ENCODE measurements at places on chromosomes 2 and 18. TPM values are rescaled to one million over a fixed set of nuclear protein-coding genes. Genes with fewer than 3 reads are reported as not detected.

- DNase-seq, result no peak
Measured at GRCh38 chr18:10519999-10520935, 5.6 kb upstream of the NAPG start.

DNA sequence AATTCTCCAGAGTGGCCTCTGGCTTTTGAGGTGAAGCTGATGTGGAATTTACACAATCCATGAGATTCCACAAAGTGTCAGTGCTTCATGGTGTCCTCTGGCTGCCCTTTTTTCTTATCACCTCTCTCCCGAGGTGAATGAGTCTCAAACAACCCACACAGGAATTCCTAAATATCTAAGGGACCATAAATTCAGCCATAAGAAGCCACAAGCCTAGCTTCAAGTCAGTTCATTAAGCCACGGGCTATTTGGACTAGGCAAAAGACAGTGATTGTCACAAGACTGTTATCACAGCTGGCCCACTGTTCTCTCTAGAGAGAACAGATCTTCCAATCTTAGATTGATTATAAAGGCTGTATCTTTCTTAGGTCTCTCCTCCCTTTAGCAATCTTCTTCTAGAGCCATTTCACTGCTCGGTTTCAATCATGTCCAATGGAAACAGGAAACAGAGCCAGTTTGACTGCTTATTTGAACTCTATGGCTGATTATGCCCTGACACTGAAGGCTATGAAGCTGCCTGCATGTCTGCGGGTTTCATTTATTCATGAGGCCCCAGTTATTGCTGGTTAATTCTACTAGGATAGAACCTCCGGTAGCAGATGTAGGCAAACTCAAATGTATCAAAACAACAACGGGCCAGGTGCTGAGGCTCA is 4.1 kb downstream of the NEMP2 start:
- DNase-seq, result no peak

- no peak for DNase-seq
Measured at GRCh38 chr2:108637304-108637669, 82.0 kb upstream of the RANBP2 start.

DNA sequence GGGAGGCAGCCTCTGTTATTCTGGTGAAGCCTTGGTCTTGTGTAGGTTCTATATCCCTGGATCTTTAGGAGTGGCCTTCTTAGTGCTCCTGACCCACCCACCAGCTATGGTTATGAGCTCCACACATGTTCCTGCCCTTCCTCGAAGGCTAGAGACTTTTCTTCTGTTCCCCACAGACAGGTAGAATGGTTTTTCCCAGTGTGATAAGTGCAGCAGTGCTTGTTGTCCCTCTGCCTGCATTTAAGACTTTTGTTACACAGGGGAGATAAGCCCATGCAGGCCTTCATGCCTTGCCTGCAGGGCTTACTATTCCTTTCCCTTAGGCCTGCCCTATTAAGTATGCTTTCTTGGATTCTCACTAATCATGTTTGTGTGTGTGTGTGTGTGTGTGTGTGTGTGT is 48.4 kb upstream of the DSC1 start:
- no peak for DNase-seq

The AKAIN1 gene
- not detected for total RNA-seq

GRCh38 chr2:151423760-151424159 is 14.1 kb downstream of the RIF1 start:
- no peak for DNase-seq

- DNase-seq, result no peak
Measured at GRCh38 chr2:215758691-215759090, 254.7 kb downstream of the MREG start.

DNA sequence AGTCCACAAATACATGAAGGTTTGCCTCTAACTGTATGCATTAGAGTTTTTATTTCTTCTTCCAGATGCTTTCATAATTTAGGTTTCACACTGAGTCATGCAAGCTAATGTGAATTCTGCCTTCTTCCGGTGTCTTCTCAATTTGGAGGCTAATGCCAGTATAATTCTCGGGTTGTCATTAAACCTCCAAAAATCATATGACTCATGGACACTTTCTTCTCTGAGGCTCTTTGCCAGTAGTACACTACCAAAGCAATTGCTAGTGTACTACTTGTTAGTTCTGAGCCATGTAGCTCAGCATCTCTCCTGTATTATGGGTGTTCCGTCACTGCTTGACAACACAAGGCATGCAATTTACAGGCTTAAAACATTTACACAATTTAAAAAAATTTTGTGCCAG is 137.1 kb downstream of the VWC2L start:
- no peak for DNase-seq

DNA sequence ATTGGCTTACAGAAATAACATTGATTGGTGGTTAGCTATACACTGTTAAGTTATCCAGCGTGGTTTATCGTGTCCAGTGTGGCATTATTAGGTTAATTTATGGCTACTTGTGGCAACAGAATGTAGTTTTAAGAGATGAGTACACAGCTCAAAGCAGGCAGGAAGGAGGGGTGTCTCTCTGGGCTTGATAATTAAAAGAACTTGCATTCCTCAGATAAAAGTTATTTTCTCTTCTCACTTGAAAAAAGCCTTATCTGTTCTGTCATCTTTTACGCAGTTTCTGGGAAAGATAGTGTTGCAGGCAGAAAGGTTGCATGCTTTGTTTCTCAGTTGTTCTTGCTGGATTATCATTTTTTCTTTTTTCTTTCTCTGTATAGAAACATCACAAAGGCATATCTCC is 154.4 kb upstream of the COL3A1 start:
- no peak for DNase-seq

DNA sequence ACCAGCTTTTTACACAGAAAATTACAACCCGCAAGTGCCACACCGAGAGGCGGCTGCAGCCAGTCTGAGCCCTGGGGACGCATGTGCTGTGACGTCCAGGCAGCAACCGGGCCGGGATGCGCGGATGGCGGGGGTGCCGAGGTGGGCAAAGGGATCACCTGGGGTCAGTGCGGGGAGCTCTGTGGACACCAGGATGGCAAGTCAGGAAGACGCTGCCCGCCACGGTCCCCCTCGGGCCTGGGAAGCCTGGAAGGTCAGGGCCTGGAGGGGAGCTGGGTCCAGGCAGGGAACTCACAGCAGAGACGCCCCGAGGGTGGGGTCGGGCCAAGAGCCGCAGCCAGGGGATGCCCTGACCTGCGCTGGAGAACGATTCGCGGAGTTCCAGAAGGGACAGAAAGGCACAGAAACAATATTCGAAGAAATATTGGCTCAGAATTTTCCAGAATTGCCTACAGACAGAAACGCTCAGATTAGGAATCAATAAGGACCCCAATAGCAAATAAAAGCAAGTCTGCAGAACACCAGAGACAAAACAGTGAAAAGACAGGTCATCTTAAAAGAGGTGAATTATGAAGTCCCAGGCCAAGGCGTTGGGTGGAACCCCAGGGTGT is 11.7 kb upstream of the KIF1A start:
- no peak for DNase-seq

DNA sequence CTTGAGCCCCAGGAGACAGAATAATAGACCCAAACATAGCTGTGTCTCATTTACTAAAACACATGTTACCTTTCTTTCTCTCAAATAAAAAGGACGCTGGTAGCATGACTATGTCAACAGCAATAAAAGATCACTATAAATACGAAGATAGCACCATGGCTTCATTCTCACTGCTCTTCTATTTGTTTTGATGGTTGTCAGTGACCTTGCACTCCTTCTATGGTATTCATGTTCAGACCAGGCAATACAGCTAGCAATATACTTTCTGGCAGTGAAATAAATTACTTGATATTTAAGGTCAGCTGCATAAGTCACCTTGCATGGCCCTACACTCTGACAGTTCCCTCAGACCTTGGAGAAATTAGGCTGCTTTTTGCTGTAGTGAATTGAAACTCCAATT is 263.2 kb upstream of the CDH7 start:
- no peak for DNase-seq

The HTR2B gene
- total RNA-seq, result 2.2 TPM

The CAPN13 gene
- not detected for total RNA-seq

DNA sequence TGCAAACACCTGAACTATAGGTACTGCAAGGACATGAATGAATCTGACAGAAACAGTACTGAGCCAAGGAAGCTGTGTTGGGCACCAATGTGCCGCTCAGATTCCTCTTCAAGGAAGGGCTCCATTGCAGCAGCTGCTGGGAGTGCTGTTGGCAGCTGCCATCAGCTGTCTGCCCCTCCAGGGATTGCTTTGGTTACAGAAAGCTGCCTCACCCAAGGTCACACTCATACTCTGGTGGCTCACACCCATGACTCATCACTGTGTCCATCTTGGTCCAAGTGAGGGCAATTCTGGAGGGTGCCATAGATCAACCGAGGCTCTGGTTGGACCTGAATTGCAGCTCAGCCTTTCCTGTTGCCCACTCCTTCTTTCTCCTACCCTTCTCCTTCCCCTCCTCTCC is 24.4 kb upstream of the TRPM8 start:
- no peak for DNase-seq

The PRKAG3 gene
- total RNA-seq, result not detected

The GCKR gene
- 4.2 TPM for total RNA-seq

The SOWAHC gene
- total RNA-seq, result 14.7 TPM

- DNase-seq, result no peak
Measured at GRCh38 chr2:85744055-85744454, 9.7 kb upstream of the ATOH8 start.

DNA sequence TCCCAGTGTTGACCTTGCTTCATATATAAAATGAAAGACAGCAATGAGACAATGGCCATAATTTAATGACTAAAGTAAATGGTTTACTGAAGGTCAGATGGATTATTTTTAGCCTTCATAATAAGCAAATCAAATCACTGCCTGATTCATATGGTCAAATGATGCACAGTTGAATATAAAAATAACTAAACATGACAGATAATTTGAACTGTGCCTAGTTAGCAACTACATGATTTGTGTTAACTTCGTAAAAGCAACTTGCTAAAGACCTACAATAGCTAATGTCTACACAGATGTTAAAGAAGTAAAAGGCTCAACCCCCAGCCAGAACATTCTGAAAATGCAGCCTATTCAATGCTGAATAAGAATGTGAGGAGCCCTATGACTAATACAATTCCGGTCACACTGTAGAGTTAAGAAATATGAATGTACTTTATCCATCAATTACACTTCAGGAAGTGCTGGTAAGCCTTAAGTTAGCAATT is 590.8 kb upstream of the CDH2 start:
- no peak for DNase-seq

The MALT1 gene
- 17.3 TPM for total RNA-seq

The AOX1 gene
- 220 TPM for total RNA-seq

DNA sequence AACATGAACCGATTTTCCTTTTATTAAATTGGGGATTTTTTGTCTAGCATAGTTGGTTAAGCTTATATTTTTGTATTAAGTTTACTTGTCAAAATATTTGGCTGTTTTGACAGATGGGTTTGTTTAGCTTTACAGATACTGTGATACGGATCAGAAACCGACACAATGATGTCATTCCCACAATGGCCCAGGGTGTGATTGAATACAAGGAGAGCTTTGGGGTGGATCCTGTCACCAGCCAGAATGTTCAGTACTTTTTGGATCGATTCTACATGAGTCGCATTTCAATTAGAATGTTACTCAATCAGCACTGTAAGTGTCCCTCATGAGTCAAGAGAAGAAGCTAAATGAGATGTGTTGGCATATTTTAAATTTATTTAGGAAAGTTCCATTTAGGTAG is 8.5 kb downstream of the PDK1 start:
- DNase-seq, result no peak

The PKDCC gene
- 289 TPM for total RNA-seq

The SEH1L gene
- total RNA-seq, result 57.0 TPM

DNA sequence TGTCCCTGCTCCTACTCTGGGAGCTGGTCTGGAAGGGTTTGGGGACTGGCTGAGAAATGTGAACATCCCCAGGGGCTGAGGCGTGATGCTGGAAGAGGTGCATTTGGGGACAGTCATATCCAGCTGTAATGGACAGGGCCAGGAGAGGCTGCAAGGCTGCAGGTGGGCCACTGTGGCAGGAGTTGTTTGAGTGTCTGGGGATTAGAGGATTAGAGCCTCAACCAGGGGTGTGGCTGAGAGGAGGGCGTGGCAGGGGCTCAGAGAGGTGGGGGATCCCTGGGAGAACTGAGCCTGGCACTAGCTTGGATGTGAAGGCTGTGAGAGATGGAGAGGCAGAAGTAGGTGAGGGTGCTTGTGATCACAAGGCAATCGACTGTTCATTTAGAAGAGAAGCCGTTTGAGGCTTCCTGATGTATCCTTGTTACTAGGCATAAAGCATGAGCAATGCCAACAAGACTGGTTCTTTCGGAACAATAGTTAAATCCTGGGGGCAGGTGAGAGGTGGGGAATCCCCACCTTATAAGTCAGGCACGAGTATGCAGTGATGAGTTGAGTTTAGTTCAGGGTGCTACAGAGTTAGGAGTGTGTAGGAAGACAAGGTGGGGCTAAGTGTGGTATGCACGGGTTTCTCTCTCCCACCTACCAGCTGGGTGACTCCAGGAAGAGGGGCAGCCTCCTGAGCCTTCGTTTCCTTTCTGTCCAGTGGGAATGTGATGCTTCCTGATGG is 31.9 kb downstream of the SH3RF3 start:
- peak; percentile 47 for DNase-seq

The MIB1 gene
- 30.4 TPM for total RNA-seq

GRCh38 chr18:77013811-77014521 is 118.6 kb downstream of the MBP start:
- no peak for DNase-seq

DNA sequence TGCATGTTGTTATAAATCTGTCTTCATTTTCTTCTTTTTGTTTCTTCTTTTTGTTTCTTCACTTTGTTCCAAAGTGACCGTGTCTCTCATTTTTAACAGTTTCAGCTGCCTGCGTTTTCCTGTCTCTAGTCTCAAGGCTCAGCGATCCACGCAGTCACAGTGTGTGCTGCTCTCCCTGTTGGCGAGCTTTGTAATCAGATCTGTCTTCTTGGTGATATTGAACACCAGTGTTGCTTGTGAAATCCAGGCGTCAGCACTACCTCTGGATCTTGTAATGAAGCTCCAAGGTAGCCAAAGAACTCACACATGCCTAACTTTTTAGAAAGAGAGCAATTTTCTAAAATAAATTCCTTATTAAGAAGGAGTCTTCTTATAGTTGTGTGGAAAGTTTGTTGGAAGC is 13.2 kb downstream of the SNTG2 start:
- no peak for DNase-seq

DNA sequence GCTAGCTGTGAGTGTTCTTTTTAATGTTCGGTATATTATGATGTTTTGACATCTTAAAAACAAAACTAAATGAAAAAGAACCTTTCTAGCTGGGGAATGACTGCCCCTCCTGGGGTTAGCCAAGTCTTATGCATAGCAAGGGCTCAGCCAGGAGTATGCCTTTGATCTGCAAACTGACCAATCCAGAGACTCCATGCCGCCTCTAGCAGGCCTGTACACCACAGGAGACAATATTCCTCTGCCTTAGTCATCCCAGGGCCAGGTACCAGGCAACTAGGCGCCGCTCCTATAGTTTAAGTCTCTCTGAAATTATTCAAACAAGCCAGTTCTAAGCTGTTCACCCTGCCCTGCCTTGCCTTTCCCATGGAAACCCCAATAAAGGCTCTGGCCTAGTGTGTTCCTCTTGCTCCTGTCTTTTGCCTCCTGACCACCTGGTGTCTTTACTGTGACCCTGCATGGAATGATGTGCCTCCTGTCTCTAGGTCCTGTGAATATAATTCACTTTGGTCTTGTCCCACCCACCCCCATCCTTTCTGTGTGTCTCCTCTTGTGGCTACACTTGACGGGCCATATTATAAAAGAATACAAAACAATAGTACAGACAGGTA is 52.0 kb upstream of the CHN1 start:
- DNase-seq, result no peak
